HCT116 (cell line): ENCODE measurements at places on chromosomes 5 and 9. TPM values are rescaled to one million over a fixed set of nuclear protein-coding genes. Genes with fewer than 3 reads are reported as not detected.

GRCh38 chr9:34891386-34891785 is 66.7 kb upstream of the PHF24 start:
- DNase-seq: no peak

DNA sequence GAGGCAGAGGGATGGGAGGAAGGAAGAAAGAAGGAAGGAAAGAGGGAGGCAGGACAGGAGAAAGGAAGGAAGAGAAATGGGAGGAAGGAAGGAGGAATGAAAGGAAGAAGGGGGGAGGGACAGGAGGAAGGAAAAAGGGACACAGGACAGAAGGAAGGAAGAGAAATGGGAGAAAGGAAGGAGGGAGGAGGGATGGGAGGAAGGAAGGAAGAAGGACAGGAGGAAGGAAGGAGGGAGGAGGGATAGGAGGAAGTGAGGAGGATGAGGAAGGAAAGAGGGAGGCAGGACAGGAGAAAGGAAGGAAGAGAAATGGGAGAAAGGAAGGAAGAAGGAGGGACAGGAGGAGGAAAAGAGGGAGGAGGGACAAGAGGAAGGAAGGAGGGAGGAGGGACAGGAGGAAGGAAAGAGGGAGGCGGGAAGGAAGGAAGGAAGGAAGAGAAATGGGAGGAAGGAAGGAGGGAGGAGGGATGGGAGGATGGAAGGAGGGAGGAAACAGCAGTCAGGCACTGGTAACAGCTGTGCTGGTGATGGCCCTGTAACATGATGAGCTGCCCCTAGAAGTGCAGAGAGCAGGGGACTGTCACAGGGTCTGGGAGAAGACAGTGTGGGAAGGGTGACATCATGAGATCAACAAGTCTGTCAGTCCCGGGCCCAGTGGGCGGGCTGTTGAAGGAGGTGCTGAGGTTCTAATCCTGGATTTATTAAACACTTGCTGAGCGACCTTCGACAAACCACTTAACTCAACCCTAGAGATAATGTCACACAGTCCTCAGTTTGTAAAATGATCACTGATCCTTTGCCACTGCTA is 10.7 kb upstream of the IRX1 start:
- DNase-seq: no peak

- DNase-seq: no peak
These were observed 37.1 kb downstream of the PLPP1 start for GRCh38 chr5:55497712-55498111.

- no peak for DNase-seq
These were observed 33.8 kb downstream of the ERGIC1 start for GRCh38 chr5:172867761-172868435.

GRCh38 chr5:171954721-171955120 is 51.7 kb downstream of the FBXW11 start:
- no peak for DNase-seq

- peak; percentile 18 for DNase-seq
These were observed 23.9 kb upstream of the SAP30L start for GRCh38 chr5:154421868-154422267.

DNA sequence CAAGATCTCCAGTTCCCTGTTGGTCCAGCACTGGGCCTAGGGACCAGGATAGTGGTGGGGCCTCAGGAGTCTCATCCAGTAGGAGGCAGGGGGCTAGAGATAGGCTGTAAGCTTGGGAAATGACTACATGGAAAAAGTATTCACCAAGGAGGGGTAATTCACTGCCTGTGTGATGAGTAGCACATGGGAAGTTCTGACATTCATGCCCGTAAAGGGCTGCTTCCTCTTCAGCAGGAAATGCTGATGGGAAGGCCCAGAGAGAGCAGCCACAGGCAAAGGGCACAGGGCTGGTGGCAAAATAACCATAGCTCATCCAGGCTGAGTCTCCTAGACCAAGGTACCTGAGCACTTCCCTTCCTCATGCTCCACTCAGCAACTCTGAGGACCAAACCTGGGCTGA is 23.1 kb upstream of the FRRS1L start:
- DNase-seq: no peak

- no peak for DNase-seq
These were observed 6.0 kb downstream of the SFXN1 start for GRCh38 chr5:175484322-175484721.

- no peak for DNase-seq
These were observed 237.4 kb downstream of the NR2F1-AS1 start for GRCh38 chr5:93343570-93343969.

- DNase-seq: no peak
These were observed 1.3 kb downstream of the ERBIN start for GRCh38 chr5:65927503-65928321.

The MTAP gene
- 326 TPM for total RNA-seq

The APBA1 gene
- total RNA-seq: 0.20 TPM
